ENCODE measurements at places on chromosomes 2 and 18. TPM values are rescaled to one million over a fixed set of nuclear protein-coding genes. Genes with fewer than 3 reads are reported as not detected.

Gene CACNB4
- total RNA-seq = 0.98 TPM

Gene RAMP1
- total RNA-seq = 48.5 TPM

Gene INPP1
- total RNA-seq = 7.1 TPM

Gene IL36G
- total RNA-seq = not detected

Gene LHCGR
- not detected for total RNA-seq

Gene GPR39
- total RNA-seq = 14.1 TPM

Gene PROKR1
- total RNA-seq = not detected

Gene CTAGE1
- not detected for total RNA-seq

Gene GNLY
- total RNA-seq = not detected

Gene UGT1A4
- total RNA-seq = 73.6 TPM

Gene GREB1L
- 6.0 TPM for total RNA-seq

Gene CHRND
- not detected for total RNA-seq

Gene ANKRD29
- 4.3 TPM for total RNA-seq

Gene OSBPL1A
- total RNA-seq = 33.7 TPM

Gene ZNF397
- 8.1 TPM for total RNA-seq

Gene IL36A
- total RNA-seq = not detected
